ENCODE measurements at places on chromosomes 1 and 21. TPM values are rescaled to one million over a fixed set of nuclear protein-coding genes. Genes with fewer than 3 reads are reported as not detected.

Gene FNBP1L
- total RNA-seq, result 8.5 TPM

Gene TMEM82
- not detected for total RNA-seq

Gene ANGPTL7
- not detected for total RNA-seq

Gene LCA5L
- total RNA-seq, result 0.80 TPM

Gene LDLRAD1
- total RNA-seq, result 0.24 TPM

Gene KCNC4
- 5.8 TPM for total RNA-seq

Gene CD84
- total RNA-seq, result 1.2 TPM

Gene ILF2
- 131 TPM for total RNA-seq

Gene CDA
- 97.6 TPM for total RNA-seq

Gene ETV3L
- total RNA-seq, result not detected

Gene NAV1
- total RNA-seq, result 26.4 TPM

Gene TENT5C
- 1.1 TPM for total RNA-seq

Gene GJC2
- 0.44 TPM for total RNA-seq

Gene C1orf105
- not detected for total RNA-seq

Gene OR6K3
- not detected for total RNA-seq

Gene LMX1A
- 0.04 TPM for total RNA-seq

Gene SLC45A1
- 0.20 TPM for total RNA-seq

Gene CLCC1
- 10.3 TPM for total RNA-seq

Gene TEDDM1
- not detected for total RNA-seq

Gene CEP170
- total RNA-seq, result 15.4 TPM

Gene PRUNE1
- total RNA-seq, result 14.3 TPM

Gene TMEM51
- total RNA-seq, result 22.5 TPM

Gene MSTO1
- total RNA-seq, result 16.7 TPM

Gene BRINP3
- total RNA-seq, result not detected

Gene F3
- total RNA-seq, result 18.4 TPM

Gene FGR
- total RNA-seq, result 1.3 TPM

Gene RHD
- not detected for total RNA-seq

Gene TGFB2
- total RNA-seq, result 0.44 TPM

Gene PLEKHN1
- 26.4 TPM for total RNA-seq

Gene SLC2A5
- 5.9 TPM for total RNA-seq
